ENCODE measurements at places on chromosomes 6 and 20.

GRCh38 chr20:63061771-63062100 lies 55.0 kb upstream of the BHLHE23 start:
- H3K27me3 ChIP-seq = no peaks in the 10 kb centered on the region
- no peak overlapping the region for H3K4me3 ChIP-seq
- H3K4me1 ChIP-seq = no peaks in the 10 kb centered on the region
- no peak for DNase-seq
- no peak overlapping the region for H3K27ac ChIP-seq
- H3K36me3 ChIP-seq = no peaks in the 10 kb centered on the region

- H3K27ac ChIP-seq = no peak overlapping the region
- H3K36me3 ChIP-seq = no peaks in the 10 kb centered on the region
- peaks cover 1% of the 10 kb centered on the region for H3K27me3 ChIP-seq
- no peak overlapping the region for H3K4me3 ChIP-seq
- DNase-seq = no peak
Observed at GRCh38 chr20:2314759-2315439, 19.1 kb downstream of the TGM3 start.

- no peak overlapping the region for H3K27ac ChIP-seq
- H3K36me3 ChIP-seq = peaks cover 34% of the 10 kb centered on the region
- H3K4me1 ChIP-seq = peaks cover 10% of the 10 kb centered on the region
- no peak overlapping the region for H3K4me3 ChIP-seq
Observed at GRCh38 chr6:43506667-43507471, 3.3 kb downstream of the LRRC73 start.

- no peaks in the 10 kb centered on the region for H3K4me1 ChIP-seq
- H3K36me3 ChIP-seq = no peaks in the 10 kb centered on the region
- no peaks in the 10 kb centered on the region for H3K27me3 ChIP-seq
Observed at GRCh38 chr6:113397236-113397635, 459.9 kb upstream of the MARCKS start.

DNA sequence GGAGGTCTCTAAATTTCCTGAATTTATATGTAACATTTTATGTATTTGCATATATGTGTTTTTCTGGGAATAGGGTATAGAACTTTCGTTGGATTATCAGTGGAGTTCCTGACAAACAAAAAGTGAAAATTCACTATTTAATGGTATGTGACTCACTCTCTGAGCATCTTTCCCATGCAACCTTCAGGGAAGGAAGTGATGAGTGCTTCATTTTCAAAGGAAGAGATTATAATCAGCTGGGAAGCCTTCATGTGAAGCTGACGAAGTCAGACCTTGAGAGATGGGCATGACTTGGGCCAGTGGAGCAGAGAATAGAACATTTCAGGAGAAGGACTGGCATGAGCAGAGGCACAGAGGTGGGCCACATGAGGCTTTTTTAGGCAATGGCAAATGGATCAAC lies 72.7 kb downstream of the FAXC start:
- no peak overlapping the region for H3K4me3 ChIP-seq
- no peaks in the 10 kb centered on the region for H3K4me1 ChIP-seq
- H3K27ac ChIP-seq = no peak overlapping the region

- H3K27me3 ChIP-seq = peaks cover 50% of the 10 kb centered on the region
- no peak overlapping the region for H3K4me3 ChIP-seq
- H3K36me3 ChIP-seq = no peaks in the 10 kb centered on the region
Observed at GRCh38 chr20:57326667-57327455, 2.7 kb upstream of the SPO11 start.

- H3K36me3 ChIP-seq = no peaks in the 10 kb centered on the region
- H3K4me1 ChIP-seq = no peaks in the 10 kb centered on the region
- H3K4me3 ChIP-seq = no peak overlapping the region
- no peak overlapping the region for H3K27ac ChIP-seq
- H3K27me3 ChIP-seq = peaks cover 12% of the 10 kb centered on the region
Observed at GRCh38 chr6:42165016-42165415, 8.1 kb upstream of the GUCA1A start.

- no peak overlapping the region for H3K27ac ChIP-seq
- H3K4me1 ChIP-seq = peaks cover 3% of the 10 kb centered on the region
- DNase-seq = no peak
- no peaks in the 10 kb centered on the region for H3K36me3 ChIP-seq
- H3K27me3 ChIP-seq = no peaks in the 10 kb centered on the region
Observed at GRCh38 chr6:158387036-158387435, 74.8 kb downstream of the TULP4 start.

- H3K4me1 ChIP-seq = no peaks in the 10 kb centered on the region
- no peak overlapping the region for H3K27ac ChIP-seq
- H3K27me3 ChIP-seq = no peaks in the 10 kb centered on the region
- no peak for DNase-seq
- H3K4me3 ChIP-seq = no peak overlapping the region
- H3K36me3 ChIP-seq = no peaks in the 10 kb centered on the region
Observed at GRCh38 chr6:74507649-74508048, 698.2 kb downstream of the COL12A1 start.

GRCh38 chr6:155128977-155129376 lies 133.9 kb downstream of the TIAM2 start:
- no peaks in the 10 kb centered on the region for H3K27me3 ChIP-seq
- H3K4me3 ChIP-seq = no peak overlapping the region
- H3K27ac ChIP-seq = peak overlapping the region; percentile 74
- no peak for DNase-seq

GRCh38 chr6:108564178-108564577 lies 3.5 kb downstream of the FOXO3 start:
- DNase-seq = no peak
- H3K4me3 ChIP-seq = peak overlapping the region; percentile 18
- H3K27ac ChIP-seq = peak overlapping the region; percentile 18
- peaks cover 41% of the 10 kb centered on the region for H3K36me3 ChIP-seq
- peaks cover 41% of the 10 kb centered on the region for H3K4me1 ChIP-seq

GRCh38 chr6:128278836-128279235 lies 241.6 kb downstream of the PTPRK start:
- no peaks in the 10 kb centered on the region for H3K36me3 ChIP-seq
- no peak overlapping the region for H3K4me3 ChIP-seq

DNA sequence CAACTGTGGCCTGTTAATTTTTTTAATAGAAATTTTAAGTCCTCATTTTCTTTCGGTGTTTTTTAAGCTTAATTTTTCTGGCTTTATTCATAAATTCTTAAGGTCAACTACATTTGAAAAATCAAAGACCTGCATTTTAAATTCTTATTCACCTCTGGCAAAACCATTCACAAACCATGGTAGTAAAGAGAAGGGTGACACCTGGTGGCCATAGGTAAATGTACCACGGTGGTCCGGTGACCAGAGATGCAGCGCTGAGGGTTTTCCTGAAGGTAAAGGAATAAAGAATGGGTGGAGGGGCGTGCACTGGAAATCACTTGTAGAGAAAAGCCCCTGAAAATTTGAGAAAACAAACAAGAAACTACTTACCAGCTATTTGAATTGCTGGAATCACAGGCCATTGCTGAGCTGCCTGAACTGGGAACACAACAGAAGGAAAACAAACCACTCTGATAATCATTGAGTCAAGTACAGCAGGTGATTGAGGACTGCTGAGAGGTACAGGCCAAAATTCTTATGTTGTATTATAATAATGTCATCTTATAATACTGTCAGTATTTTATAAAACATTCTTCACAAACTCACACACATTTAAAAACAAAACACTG lies 10.1 kb downstream of the HFE start:
- peaks cover 9% of the 10 kb centered on the region for H3K4me1 ChIP-seq
- peaks cover 21% of the 10 kb centered on the region for H3K27me3 ChIP-seq
- H3K36me3 ChIP-seq = no peaks in the 10 kb centered on the region
- H3K4me3 ChIP-seq = no peak overlapping the region
- no peak overlapping the region for H3K27ac ChIP-seq
- peak; percentile 48 for DNase-seq

- no peak overlapping the region for H3K27ac ChIP-seq
- no peak overlapping the region for H3K4me3 ChIP-seq
- no peaks in the 10 kb centered on the region for H3K4me1 ChIP-seq
- peaks cover 11% of the 10 kb centered on the region for H3K27me3 ChIP-seq
Observed at GRCh38 chr6:7668936-7669335, 57.0 kb upstream of the BMP6 start.

DNA sequence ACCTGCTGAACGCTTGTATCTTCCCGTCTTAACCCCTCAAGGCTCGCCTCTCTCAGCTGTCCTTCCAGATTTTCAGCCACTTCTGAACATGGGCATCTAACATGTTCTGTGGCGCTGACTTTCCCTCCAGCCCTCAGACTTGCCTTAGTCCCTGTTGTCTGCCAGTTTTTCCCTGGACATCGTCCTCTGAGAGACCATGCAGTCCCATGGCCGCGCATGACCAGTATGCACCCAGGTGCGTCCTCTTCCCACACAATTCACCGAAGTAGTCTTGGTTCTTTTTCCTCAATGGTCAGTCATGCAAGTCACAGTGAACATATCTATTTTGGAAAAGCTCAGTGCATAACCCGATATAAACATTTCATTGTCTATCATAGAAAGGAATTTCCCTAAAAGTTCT lies 9.2 kb downstream of the TUBB2B start:
- H3K27ac ChIP-seq = no peak overlapping the region
- no peak overlapping the region for H3K4me3 ChIP-seq
- DNase-seq = no peak
- peaks cover 2% of the 10 kb centered on the region for H3K4me1 ChIP-seq
- H3K27me3 ChIP-seq = peaks cover 48% of the 10 kb centered on the region
- H3K36me3 ChIP-seq = no peaks in the 10 kb centered on the region

GRCh38 chr6:137927777-137928218 lies 60.7 kb downstream of the TNFAIP3 start:
- DNase-seq = peak; percentile 74
- peak overlapping the region; percentile 59 for H3K4me3 ChIP-seq
- no peaks in the 10 kb centered on the region for H3K27me3 ChIP-seq
- peak overlapping the region; percentile 97 for H3K27ac ChIP-seq
- H3K36me3 ChIP-seq = peaks cover 3% of the 10 kb centered on the region

DNA sequence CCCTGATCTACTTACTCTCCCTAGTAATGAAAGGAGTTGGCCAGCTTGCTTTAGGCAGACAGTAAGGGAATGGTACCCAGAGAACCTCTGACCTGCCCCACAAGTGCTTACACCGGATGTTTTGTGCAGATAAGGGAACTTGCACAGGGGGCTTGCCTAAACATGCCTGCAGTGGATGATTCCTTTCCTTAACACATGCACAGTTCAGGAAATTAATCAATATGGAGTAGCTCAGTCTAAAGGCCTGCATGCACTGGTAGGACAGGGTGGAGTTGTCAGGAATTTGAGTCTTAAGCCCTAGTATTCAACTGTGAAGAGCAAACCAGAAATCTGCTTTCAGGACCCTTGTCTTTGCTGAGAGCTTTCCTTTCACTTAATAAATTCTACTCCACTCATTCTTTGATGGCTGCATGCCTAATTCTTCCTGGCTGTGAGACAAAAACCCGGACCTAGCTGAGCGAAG lies 3.9 kb upstream of the TRIM38 start:
- no peaks in the 10 kb centered on the region for H3K27me3 ChIP-seq
- no peak overlapping the region for H3K4me3 ChIP-seq
- H3K4me1 ChIP-seq = peaks cover 44% of the 10 kb centered on the region
- H3K36me3 ChIP-seq = peaks cover 37% of the 10 kb centered on the region

GRCh38 chr6:81894306-81894705 lies 141.8 kb upstream of the TENT5A start:
- H3K27ac ChIP-seq = no peak overlapping the region
- H3K27me3 ChIP-seq = no peaks in the 10 kb centered on the region
- no peaks in the 10 kb centered on the region for H3K36me3 ChIP-seq
- no peak overlapping the region for H3K4me3 ChIP-seq
- DNase-seq = no peak
- H3K4me1 ChIP-seq = no peaks in the 10 kb centered on the region

GRCh38 chr20:52926505-52926904 lies 45.7 kb upstream of the TSHZ2 start:
- H3K36me3 ChIP-seq = no peaks in the 10 kb centered on the region
- no peak overlapping the region for H3K4me3 ChIP-seq
- no peaks in the 10 kb centered on the region for H3K27me3 ChIP-seq
- H3K27ac ChIP-seq = no peak overlapping the region

- no peak overlapping the region for H3K4me3 ChIP-seq
- no peaks in the 10 kb centered on the region for H3K36me3 ChIP-seq
- H3K27me3 ChIP-seq = peaks cover 7% of the 10 kb centered on the region
- H3K27ac ChIP-seq = no peak overlapping the region
Observed at GRCh38 chr20:47817573-47817972, 32.3 kb upstream of the SULF2 start.
